ENCODE measurements at places on chromosomes 3 and 15.

GRCh38 chr3:50525987-50526386, 22.6 kb upstream of the CACNA2D2 start:
- DNase-seq, result peak; percentile 59

- peak; percentile 17 for DNase-seq
These were observed 39.8 kb downstream of the CHDH start for GRCh38 chr3:53806182-53807116.

DNA sequence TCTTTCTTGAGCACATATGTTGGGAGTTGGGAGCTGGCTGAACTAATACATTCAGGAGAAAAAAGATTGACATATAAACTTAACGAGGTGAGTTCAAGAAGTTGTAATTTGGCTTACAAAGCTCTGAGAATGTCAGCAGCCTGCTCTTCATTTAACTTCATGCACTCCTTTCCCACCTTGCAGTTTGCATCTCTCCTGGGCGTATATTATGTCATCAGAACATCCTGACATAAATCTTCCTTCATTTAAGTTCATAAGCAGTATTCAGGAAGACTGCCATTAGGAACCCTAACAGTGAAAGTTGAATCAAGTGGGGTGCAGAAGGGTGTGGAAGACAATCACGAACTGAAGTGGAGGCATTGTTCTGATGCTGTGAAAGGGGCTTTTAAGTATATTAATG, 288.1 kb downstream of the ARPP21 start:
- no peak for DNase-seq

DNA sequence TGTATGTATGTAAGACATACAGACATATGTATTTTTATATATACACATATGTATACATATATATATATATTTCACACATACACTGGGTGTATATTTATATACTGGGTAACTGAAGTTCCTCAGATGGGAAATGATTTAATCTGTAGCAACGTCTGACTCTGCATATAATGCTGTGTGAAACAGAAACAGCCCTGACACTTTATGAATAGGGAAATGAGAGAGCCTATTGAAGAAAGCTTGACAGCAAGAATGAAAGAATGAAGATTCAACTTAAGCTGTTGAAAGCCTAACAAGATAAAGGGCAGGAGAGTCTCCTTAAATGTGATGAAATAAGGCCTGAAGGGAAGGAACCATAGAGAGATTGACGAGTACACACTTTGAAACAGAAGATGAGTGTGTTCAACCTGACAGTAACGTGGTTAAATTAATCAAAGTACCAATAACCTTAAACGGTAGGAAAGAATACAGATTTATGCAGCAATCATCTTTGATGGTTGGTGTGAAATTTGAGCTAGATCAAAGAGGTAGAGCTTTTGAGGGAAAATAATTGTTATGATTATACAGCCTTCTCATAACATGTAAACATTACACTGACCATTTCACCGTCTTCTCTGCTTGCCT, 169.9 kb downstream of the MECOM start:
- DNase-seq, result no peak

DNA sequence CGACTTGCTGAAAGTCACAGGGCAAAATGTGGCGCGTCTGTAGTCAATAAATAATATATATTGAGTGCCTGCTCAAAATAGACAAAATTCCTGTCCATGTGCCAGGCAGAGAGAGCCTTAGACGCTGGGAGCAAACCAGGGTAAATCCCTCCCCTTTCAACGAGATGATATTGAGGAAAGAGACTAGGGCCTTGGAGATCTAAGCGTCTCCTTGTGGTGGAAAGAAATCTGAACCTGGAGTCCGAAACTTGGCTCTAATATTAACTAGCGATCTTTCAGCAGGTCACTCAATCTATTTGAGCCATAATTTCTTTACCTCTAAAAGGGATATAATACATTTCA, 348 bp upstream of the DPP8 start:
- no peak for DNase-seq

DNA sequence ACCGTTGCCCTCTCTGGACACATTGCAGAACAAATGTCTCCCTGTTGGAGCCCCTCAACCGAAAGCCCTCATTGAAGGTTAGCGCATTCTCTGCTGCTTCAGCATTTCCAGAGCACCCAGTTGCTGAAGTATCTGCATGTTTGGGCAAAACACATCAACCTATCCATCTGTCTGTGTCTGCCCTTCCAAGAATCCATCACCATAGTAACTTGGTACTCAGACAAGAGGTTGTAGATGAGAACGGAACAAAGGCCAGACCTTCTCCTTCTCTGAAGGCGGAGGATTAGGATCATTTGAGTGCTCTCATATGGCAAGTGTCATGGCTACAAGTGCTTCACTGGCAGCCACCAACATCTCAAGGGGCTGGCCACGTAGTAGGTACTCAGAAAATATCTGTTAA, 23.1 kb upstream of the RHO start:
- DNase-seq, result peak; percentile 8

GRCh38 chr3:124461126-124461525, 269.1 kb upstream of the UMPS start:
- no peak for DNase-seq

DNA sequence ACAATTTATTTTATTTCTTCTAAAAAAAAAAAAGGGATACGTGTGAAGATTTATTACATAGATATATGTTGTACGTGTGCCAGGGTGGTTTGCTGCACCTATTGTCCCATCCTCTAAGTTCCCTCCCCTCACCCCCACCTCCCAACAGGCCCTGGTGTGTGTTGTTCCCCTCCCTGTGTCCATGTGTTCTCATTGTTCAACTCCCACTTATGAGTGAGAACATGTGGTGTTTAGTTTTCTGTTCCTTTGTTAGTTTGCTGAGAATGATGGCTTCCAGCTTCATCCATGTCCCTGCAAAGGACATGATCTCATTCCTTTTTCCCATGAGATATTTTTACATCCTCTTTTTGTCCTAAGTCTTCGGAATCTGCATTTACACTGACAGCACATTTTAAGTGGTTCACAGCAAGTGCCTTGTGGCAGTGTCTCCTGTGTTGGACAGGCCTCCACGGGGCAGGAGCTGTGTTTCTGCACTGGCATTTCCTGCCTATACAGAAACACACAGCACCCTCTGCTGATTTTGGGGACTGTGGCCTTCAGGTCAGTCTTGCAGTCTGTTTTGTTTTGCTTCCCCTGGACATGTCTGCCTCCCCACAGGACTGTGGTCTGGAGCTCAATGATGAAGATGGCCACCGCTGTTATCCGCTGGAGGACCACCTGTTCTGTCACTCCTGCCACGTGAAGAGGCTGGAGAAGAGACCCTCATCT, 12.7 kb upstream of the SACM1L start:
- DNase-seq, result no peak

DNA sequence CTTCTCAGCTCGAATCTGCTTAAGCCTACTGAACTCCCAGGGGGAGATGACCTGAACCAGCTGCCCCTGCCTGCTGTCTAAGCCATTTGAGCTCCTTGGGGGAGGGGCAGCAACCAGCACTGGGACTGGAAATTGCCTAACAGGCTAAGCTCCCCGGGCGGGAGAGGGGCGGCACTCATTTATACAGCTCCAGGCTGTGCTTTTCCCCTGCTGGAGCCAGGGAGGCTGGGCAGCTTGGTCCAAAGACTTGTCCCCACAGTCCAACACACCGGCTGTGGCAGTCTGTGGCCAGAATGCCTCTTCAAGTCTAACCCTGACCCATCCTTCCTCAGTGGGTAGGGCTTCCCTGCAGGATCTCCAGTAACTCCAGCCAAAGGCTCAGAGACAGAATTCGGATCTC, 1241.5 kb downstream of the ROBO2 start:
- DNase-seq, result no peak

DNA sequence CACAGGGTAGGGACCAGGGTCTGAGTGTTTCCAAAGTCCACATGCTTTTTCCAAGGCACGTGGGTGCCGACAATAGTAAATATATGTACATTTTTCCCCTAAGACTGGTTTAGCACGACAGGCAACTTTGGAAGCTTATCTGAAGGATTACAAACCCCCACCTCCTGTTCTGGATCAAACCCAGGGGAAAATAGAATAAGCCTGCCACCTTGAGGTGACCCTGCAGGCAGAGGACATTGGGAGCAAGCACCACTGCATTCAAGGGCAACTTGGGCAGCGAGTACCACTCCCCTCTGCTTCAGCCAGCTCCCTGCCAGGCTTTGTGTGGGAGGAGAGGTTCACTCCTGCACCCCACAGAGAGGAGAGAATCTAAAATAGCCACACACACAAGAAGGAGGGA, 44.8 kb downstream of the KBTBD12 start:
- peak; percentile 43 for DNase-seq

Measured in bronchial epithelial cell (primary cell).